ENCODE measurements at places on chromosomes 2 and 18. TPM values are rescaled to one million over a fixed set of nuclear protein-coding genes. Genes with fewer than 3 reads are reported as not detected.

GRCh38 chr2:242030858-242031257, 161.3 kb downstream of the RTP5 start:
- peak; percentile 59 for DNase-seq

DNA sequence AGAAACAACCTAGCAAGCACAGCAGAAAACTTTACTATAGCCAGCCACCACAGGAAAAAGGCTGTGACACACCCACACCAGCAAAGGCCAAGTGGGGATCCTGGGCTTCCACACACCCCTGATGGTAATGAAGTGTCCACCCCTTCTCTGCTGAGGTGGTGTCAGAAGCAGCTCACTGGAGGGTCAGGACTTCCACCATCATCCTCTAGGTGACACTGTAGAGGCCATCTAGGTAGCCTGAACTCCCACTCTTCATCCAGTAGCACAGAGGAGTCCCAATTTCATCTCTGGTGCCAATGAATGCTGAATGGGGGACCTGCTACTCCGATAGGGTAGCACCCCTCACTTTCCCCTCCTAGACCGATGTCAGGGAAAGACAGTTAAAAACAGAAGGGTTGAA, 1544.4 kb downstream of the LRP1B start:
- no peak for DNase-seq

DNA sequence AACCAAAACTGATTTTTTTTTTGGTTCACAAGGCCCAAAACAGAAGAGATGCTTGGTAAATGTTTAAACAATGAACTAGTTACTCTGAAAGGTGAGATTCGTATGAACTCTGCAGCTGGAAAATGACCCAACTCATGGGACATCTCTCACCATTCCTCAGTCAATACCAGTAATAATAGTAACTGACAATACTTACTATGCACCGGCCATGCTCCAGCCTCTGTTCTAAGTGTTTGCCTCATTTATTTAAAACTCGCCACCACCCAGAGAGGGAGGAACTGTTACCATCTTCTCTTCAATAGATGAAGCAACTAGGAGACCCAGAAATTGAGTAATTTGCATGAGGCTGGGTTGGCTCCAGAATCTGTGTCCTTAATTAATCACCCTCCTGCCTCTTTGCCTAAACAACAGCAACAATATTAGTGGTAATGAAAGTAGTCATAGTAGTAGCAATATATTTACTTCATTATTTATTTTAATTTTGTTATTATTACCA, 130.4 kb downstream of the CTIF start:
- no peak for DNase-seq

GRCh38 chr18:57050310-57050949, 96.5 kb upstream of the BOD1L2 start:
- DNase-seq: no peak

- no peak for DNase-seq
These were observed 66.6 kb downstream of the PPP4R1 start for GRCh38 chr18:9547782-9548181.

GRCh38 chr2:38572167-38572566, 30.6 kb downstream of the HNRNPLL start:
- no peak for DNase-seq

DNA sequence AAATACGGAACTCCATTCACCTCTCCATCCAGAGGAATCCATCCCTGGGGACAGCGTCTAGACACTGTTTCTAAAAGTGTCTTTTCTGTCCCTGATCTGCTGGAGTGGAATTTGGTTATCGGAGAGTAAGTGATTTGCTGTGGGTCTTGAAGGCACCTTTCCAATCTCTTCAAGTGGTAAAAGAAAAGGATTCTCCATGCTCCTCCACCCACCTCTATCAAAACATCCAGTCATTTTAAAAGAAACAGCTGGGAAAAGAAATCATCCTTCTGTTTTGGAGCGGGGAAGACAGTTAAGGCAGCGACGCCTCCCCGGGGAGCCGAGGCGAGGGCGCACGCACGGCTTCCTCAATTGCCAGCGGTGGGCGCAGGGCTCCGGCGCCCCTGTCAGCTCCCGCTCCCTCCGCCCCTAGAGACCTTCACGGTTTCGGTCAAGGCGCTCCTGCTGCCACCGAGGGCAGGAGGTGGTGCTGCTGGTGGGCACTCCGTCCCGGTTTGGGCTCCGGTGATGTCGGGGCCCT, 547 bp downstream of the SLC35F5 start:
- peak; percentile 90 for DNase-seq

- no peak for DNase-seq
These were observed 138.6 kb upstream of the SERTAD2 start for GRCh38 chr2:64792300-64792699.

GRCh38 chr18:48569139-48569914, 30.5 kb downstream of the CTIF start:
- DNase-seq: no peak

- no peak for DNase-seq
These were observed 48.1 kb downstream of the PARD6G start for GRCh38 chr18:80198994-80199748.

Gene NT5DC4
- total RNA-seq: not detected

Gene NPPC
- 2.5 TPM for total RNA-seq

Gene SCN2A
- total RNA-seq: 0.16 TPM

Gene TUBA3D
- not detected for total RNA-seq

Gene IL1F10
- not detected for total RNA-seq

Gene OXER1
- 0.84 TPM for total RNA-seq

Gene LRRTM4
- total RNA-seq: 0.55 TPM
